ENCODE measurements at places on chromosomes 2 and 18. TPM values are rescaled to one million over a fixed set of nuclear protein-coding genes. Genes with fewer than 3 reads are reported as not detected.
A peak's percentile ranks its signal among the peaks of the same experiment; 100 is the strongest.

Gene MFSD2B
- total RNA-seq, result 0.10 TPM

DNA sequence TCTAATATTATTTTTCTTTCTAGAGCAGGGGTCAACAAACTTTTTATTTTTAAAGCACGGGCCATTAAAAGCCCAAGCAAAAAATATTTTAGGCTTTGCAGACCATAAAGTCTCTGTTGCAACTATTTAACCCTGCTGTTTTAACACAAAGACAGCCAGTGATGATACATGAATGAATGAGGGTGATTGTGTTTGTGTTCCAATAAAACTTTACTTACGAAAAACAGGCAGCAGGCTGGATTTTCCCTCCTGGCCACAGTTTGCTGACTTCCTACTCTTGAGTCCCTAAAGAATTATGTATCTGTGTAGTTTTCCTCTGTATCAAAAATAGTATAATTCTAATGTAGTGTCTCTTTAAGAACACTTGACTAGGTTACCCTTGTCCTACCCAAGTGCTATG lies 402.0 kb downstream of the ADCYAP1 start:
- DNase-seq, result no peak

DNA sequence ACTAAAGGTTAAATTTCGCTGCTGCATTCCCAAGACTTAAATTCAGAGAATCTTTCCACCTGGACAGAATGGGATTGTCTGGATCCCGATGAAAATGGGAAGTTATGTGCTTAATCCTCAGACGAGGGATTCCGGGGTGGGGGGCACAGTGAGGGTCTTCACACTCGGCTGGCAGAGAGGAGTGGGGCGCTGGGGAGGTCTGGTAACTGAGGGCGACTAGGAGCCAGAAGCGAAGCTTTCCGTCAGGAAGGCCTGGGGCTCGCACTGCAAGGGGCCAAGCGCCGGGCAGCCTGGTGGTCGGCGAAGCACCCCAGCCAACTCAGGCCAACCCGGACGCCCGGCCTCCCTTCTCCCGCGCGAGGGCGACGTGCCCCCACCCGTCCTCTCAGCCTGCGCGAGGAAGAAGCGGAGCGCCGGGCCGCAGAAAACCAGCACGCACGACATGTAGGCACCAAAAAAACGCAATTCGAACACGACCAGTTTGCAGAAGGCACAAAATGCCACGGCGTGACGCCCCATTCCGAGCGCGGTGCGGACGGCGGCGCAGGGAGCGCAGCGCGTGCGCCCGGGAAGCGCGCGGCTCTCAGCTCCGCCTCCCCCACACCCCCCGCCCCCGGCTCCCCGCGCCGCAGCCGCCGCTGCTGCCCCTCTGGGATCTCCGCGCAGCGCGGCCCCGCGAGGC lies 188.1 kb downstream of the ZEB2 start:
- DNase-seq, result peak; percentile 46

DNA sequence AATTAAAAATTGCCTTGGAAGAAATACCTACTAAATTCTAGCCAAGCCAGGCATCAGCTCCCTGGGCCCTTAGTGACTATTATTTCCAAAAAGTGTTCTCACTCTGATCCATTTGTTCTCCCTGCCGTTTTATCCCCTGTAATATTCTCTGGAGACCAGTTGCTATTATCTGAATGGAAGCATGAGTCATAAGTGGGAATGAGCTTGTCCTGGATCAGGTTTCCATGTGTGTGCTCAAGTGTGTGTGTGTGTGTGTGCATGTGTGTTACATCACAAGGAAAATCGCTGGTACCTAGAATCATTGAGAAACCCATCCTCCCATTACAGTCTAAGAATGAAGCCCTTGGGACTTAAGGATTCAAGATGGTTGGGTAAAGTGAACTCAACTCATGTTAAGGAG lies 130.3 kb upstream of the CXCR4 start:
- peak; percentile 84 for DNase-seq

Gene NEU2
- total RNA-seq, result not detected

Gene LONRF2
- total RNA-seq, result 0.62 TPM

GRCh38 chr2:128603411-128603924 lies 284.8 kb upstream of the HS6ST1 start:
- DNase-seq, result no peak

Gene RBM44
- 0.32 TPM for total RNA-seq

- no peak for DNase-seq
These were observed 110.4 kb upstream of the SCN1A start for GRCh38 chr2:166238176-166238575.

GRCh38 chr2:55431982-55432627 lies 12.4 kb upstream of the CCDC88A start:
- peak; percentile 15 for DNase-seq

GRCh38 chr2:106107509-106108131 lies 86.5 kb downstream of the UXS1 start:
- peak; percentile 44 for DNase-seq

Gene CRACDL
- total RNA-seq, result 5.7 TPM

DNA sequence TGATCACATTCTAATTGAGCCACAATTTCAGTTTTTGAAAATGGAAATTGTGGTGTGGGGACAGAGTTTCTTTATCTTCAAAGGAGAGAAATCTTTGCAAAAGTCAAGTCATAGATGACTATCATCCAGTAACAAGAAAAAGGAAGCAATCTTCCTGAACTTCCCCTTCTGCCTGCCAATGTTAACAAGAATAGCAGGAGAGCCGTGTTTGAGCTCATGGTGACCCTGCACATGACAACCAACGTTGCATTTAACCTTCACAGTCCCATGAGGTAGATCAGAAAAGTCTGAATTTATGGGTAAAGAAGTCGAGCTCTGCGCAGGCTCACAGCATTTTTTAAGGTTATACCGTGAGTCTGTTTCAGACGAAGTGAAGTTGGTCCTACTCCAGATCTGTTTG lies 454.9 kb downstream of the LPIN1 start:
- no peak for DNase-seq

DNA sequence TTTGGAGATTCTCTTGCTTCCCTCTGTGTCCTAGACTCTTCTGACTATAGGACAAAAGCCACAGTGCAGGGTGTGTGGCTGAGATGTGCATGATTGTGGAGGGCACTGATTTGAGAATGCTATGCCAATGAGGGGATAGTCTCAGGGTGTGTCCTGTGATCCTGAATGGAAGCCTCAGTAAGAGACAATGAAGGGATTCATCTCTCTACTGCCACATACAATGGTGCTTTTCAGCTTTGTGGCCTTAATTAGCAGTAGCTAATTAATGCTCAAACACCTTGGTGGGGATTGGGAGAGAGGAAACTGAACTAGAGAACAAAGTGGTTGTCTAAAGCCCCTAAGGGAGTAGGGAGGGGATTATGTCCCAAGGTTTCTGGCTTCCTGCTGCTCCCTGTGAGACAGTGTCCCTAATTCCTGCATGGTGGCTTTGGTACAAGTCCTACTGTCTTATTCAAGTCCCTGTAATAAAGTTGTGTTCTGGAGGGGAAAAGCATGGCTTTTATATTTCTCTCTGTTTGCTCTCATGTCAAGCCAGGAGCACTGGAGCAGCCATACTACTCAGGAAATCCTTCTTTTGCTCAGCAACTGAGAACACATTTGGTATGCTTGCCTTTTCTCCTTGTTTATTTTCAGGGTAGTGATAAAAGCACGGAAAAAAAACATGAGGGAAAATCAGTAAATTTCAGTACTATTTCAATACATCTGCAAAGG lies 415.2 kb upstream of the TCF4 start:
- DNase-seq, result no peak

GRCh38 chr18:34221971-34222306 lies 2.8 kb downstream of the NOL4 start:
- no peak for DNase-seq

GRCh38 chr2:58476556-58476955 lies 235.4 kb upstream of the FANCL start:
- no peak for DNase-seq

- peak; percentile 44 for DNase-seq
These were observed 17.1 kb upstream of the OSBPL6 start for GRCh38 chr2:178177066-178177679.

- DNase-seq, result no peak
These were observed 90.3 kb downstream of the OLA1 start for GRCh38 chr2:174158003-174158402.

- peak; percentile 74 for DNase-seq
These were observed 241.6 kb upstream of the FN1 start for GRCh38 chr2:215677481-215677880.

DNA sequence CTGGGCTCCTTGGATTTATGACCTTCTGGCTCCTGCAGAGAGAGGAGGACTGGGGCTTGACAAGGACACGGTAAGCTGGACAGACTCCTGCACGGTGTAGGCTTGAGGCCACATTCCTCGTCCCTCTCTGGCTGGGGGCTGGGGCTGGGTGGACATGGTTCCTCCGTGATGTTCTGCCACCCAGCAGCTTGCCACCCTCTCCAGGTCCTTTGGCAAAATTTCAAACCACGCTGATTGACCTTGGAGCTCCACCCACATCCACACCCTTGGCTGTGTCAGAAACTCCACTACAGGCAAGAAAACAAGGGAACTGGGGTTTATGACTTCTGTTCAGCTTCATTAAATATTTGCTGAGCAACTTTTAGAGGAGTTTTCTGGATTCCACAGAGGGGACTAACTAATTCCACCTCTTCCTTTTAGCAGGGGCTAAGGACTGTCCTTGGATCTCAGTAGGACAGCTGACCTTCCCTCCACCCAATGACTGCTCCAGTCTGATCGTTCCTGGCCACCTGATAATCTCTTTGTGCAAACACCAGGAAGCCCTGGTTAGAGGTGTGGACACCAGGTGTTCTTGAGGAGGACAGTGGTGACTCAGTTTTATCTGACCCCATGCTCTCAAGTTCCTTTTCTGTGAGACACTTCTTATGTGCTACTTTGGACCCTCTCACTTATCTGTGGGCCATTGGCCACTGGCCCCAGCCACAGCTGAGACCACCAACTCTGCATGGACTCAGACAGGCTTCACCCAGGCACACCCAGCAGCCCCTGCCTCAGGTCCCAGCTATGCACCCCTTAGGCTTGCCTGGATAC lies 29.3 kb downstream of the GPR55 start:
- DNase-seq, result no peak

GRCh38 chr2:100391735-100392515 lies 25.5 kb downstream of the CHST10 start:
- no peak for DNase-seq

GRCh38 chr18:50284255-50284885 lies 3.0 kb upstream of the MBD1 start:
- no peak for DNase-seq

Gene FOXI3
- 0.60 TPM for total RNA-seq

- DNase-seq, result no peak
These were observed 96.8 kb downstream of the ST6GAL2 start for GRCh38 chr2:106789185-106789584.

DNA sequence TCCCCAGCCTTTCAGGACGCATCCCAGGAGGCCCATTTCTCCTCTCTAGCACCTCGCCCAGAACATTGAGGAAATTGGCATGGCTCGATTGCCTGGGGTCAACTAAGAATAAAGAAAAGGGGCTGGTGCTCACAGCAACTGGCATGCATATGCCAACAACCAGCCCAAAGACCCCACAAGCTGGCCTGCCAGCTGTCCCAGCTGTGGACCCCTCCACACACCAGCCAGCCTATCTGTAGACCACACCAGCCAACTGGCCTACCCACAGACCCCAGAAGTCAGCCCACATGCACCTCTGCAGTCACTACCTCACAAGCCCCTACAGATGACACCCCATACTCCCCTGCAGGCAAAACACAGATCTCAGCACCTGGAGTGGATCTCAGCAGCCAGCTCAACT lies 123.8 kb upstream of the ID2 start:
- DNase-seq, result no peak

- DNase-seq, result no peak
These were observed 1234.4 kb downstream of the CNTNAP5 start for GRCh38 chr2:125259451-125259850.

- DNase-seq, result no peak
These were observed 49.6 kb downstream of the CRIM1 start for GRCh38 chr2:36405183-36405582.

GRCh38 chr2:17589406-17590035 lies 49.0 kb downstream of the VSNL1 start:
- DNase-seq, result no peak

GRCh38 chr2:241386519-241386918 lies 30.4 kb downstream of the FARP2 start:
- DNase-seq, result no peak

GRCh38 chr2:241363426-241363825 lies 7.3 kb downstream of the FARP2 start:
- no peak for DNase-seq

DNA sequence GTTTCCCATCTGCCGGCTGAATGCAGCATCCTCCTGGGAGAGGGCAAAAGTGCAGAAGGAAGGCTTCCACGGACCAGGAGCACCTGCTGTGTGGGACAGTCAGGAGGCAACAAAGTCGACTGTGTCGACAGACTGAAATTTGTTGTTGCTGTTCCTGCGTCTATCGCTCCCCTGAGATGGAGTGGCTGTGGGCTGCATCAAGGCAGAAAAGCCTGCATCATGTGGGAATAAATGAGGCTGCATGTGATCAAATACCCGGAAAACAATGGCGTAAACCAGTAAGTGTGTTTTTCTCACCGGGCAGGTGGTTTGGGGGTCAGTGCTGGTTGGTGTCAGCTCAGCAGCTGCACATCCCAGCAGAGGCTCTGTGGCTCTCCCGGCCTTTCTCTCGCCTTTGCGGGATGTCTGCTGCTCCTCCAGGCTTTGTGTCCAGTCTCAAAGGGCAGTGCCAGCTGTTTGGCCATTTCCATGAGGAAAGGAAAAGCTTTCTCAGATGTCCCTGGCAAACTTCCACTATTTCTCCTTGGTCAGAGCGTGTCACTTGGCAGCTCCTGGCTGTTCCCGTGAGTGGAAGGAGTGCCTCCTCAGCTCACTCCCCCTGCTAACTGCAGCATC lies 262.4 kb downstream of the NDUFA10 start:
- no peak for DNase-seq

Gene TTC39C
- total RNA-seq, result 10.4 TPM

- no peak for DNase-seq
These were observed 72.5 kb downstream of the RAPGEF4 start for GRCh38 chr2:172808156-172808555.

Gene CCDC68
- 2.2 TPM for total RNA-seq

Gene PTPN18
- 9.9 TPM for total RNA-seq

Gene MORN2
- 18.0 TPM for total RNA-seq

DNA sequence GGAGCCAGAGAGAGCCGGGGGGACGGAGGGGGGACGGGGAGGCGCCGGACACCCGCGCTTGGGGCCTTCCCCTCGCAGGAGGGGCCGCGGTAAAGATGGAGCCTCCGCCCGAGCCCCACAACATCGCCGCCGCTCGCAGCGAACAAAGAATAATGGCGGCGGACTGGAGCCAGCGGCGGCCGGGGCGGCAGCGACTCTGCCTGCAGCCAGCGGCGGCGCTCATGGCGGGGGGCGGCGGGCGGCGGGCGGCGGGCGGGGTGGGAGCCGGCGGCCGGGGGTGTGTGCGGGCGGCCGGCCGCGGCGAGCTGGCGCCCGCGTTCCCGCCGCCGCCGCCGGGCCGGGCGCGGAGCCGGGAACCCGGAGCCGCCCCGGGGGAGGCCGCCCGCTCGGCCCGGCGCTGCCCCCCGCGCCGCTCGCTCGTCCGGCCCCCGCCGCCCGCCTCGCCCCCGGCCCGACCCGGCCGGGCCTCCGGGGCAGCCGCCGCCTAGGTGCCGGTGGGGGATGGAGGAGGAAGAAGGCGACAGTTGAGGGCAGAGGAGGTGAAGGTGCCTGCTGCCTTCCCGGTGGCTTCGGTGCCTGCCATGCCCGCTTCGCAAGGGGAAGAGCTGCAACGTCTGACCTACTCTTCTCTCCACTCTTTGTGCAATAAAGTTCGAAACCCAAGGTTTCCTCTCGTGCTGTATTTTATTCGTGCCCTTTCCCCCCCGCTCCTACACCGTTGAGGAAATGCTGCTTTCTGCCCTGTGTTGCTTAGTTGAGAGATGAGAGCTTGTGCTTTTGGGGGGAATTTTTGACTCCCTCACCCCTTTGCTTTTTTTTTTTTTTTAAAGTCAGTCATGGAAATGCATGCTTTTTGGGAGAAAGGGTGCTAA lies 634 bp downstream of the CREB1 start:
- no peak for DNase-seq

All from astrocyte (in vitro differentiated cells and primary cell).